T-helper 2 cell (primary cell): ENCODE measurements at places on chromosomes 5 and 9.
A peak's percentile ranks its signal among the peaks of the same experiment; 100 is the strongest.

GRCh38 chr9:72534931-72535330 is 13.5 kb downstream of the TMC1 start:
- no peak for DNase-seq

DNA sequence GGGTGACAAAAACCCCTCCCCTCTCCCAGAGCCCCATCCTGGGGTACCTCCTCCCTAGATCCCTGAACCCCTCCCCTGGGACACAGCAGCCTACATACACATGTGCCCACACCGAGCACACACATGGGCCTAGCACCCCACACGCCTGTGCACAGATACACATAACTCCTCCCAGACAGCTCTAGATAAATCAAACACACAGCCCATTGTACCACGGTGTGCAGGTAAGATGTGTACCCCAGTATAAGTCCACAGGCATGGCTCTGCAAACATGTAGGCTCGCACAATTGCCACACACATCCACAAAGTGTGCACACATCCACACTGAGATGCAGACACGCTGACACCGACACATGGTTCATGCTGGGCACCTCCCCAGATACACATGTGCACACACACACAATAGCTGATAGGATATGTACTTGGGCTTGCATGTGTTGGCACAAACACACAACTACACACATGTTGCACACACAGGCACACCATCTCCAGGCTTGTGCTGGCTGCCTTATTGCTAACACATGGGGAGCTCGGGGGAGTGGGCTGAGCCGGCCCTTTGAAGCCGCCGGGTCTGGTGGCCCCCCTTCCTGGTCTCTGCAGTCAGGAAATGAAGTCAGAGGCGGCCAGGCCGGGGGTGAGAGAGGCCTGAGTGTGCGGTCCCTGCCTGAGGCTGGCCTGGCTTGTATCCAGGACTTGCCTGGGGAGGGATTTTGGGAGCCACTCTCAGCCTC is 30.2 kb downstream of the GOLGA2 start:
- DNase-seq, result no peak

DNA sequence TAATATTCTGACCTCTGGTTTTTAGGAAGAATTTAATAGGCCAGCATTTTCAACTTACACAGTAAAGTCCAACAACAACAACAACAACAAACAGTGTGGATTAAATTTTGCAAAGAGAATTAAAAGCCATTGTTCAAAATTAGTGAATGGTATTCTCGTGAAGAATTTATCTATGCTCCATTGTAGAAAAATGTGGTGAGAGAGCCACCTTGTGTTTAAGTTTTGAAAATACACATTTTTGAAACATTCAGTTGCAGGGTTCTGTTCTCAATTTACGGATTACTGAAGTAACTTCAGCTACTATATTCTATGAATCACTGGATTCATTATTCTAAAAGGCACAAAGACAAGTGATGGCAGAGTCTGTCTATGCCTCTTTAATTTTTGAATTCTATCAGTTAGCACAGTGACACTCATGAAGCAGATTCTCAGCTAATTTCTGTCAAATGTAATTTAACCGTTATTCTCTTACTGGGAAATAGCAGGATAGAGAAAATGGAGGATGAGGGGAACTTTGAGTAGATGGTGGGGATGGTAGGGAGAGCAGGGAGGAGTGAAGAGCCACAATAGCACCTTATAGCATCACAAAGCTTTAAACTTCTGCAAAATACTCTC is 11.0 kb downstream of the CCDC152 start:
- no peak for DNase-seq

GRCh38 chr5:108381350-108381953 is 446 bp downstream of the FBXL17 start:
- peak; percentile 79 for DNase-seq

- no peak for DNase-seq
These were observed 35.0 kb upstream of the ALDH1B1 start for GRCh38 chr9:38357350-38358114.

DNA sequence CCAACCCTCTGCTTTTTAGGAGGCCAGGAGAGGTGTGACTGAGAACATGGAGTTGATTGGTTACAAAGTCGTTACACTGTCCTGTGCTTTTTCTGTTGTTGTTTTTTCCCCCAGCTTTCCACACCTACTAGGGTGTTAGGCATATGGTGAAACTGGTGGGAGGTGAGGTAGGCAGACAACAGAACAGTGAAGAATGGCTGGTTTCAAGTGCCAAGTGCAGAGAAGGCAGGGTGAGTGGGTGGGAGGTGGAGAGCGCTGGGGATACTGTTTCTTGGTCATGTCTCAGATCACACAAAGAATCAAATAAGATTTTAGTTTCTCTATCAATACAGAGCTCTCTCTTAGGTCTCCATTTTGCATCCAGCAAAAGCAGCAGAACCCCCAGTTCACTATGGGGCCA is 2.2 kb upstream of the SPTAN1 start:
- peak; percentile 22 for DNase-seq

GRCh38 chr5:139199321-139199720 is 1.2 kb upstream of the SIL1 start:
- DNase-seq, result no peak

- DNase-seq, result peak; percentile 44
These were observed 319.2 kb downstream of the GADD45G start for GRCh38 chr9:89923961-89924504.

GRCh38 chr5:116449458-116449857 is 125.2 kb downstream of the SEMA6A start:
- no peak for DNase-seq

- DNase-seq, result no peak
These were observed 222.4 kb downstream of the FBN2 start for GRCh38 chr5:128315671-128316070.

DNA sequence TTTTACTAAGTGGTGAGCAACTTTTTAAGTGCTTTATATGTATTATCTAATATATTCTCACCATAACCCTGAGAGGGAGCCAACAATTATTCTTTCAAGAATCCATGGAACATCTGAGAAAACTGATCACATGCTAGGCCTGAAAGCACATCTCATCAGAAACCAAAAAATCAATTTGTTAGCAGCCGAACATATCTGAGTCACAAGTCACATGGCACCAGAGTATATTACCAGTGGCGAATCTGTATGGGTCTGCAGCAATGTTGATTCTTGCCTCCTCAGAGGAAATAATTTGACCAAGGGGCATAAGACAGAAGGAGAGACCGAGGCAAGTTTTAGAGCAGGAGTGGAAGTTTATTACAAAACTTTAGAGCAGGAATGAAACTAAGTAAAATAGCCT is 25.3 kb upstream of the SIL1 start:
- DNase-seq, result no peak

DNA sequence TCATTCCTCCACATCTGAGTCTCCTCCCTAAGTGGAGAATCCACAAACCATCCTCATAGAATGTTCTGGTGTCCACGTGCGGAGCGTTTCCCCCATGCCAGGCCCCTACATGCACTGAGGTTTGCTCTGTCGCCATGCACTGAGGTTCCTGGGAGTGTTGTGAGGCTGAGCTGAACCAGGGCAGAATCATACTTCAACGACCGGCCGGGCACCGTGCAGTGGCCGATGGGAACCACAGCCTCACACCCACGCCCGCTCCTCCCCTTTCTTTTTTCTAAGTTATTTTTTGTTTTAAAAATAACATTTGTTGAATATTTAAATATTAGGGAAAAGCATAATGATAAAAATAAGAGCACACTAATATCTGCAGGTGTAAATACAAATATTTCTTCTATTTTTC is 260.4 kb upstream of the IRX4 start:
- DNase-seq, result no peak

DNA sequence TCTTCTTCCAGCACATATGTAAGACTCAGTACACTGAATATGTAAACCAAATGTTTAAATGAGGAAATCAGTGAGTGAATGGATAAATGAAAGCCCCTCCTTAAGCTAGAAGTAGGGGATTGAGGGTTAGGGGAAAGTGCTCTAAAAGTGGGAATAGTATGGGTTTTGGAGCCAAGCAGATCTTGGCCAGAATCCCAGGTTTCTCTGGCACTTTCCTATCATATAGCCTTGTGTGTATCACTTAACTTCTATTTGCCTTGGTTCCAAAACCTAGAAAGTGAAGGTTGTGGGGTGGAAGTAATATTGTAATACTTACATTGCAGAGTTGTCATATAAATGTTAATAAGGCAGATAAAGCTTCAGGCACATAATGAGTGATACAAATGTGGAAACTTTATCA is 45.0 kb upstream of the SV2C start:
- no peak for DNase-seq

- no peak for DNase-seq
These were observed 9.1 kb downstream of the IL31RA start for GRCh38 chr5:55860288-55860687.

DNA sequence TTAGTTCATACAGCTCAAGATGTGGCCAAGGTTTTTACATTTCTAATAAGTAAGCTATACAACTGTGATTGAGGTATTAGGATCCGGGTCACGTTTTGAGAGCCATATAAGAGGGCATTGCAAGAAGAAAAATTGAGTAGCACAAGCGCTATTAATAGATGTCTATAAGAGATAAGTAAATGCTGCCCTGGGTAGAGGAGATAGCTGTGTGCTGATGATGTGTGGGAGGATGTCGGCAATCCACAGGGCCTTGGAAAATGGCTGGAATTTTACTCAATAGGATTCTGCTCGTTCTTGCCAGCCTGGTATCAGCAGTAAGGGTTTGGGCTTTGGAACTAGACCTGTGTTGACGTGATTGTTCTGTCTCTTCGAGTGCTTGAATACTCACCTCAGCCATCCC is 41.6 kb downstream of the CSF1R start:
- DNase-seq, result no peak

DNA sequence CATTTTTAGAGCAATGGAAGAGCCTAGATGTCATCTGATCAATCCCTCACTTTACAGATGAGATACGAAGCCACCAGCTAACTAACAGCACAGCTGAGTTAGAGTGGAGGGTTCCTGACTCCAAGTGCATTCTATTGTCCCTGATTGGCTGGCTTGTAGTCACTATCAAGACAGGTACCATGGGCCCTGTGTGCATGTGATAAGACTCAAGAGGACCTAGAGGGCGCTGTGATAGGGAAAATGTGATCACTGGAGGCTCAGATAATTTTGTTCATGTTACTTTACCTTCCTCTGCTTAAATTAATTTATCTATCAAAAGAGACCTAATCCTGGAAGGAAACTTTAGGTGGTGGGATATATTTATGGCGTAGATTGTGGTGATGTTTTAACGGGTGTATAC is 19.5 kb upstream of the SNAPC3 start:
- peak; percentile 48 for DNase-seq

- no peak for DNase-seq
These were observed 329.0 kb downstream of the TLE4 start for GRCh38 chr9:79900754-79901153.
